ENCODE measurements at places on chromosomes 11 and 22.
A peak's percentile ranks its signal among the peaks of the same experiment; 100 is the strongest.

- DNase-seq: no peak
Observed at GRCh38 chr11:121293288-121293594, 670 bp downstream of the SC5D start.

GRCh38 chr11:95101935-95102334 lies 12.3 kb downstream of the ENDOD1 start:
- no peak for DNase-seq

DNA sequence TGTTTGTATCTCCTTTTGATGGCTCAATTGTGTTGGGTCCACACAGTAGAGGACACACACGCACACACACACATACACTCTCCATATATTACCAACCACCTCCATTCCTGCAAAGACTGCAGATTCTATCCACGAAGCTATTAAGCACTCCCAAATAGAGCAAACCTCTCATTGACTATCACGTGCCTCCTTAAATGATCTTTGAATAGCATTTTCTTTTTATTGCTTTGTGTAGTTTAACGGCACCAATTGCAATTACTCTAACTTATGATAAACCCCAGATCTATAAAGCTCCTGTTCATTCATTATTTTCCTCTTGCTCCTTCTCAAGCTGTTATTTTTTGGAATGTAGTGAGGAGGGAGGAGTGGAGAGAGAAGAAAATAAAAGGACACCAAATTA lies 204.7 kb downstream of the ST3GAL4 start:
- no peak for DNase-seq

DNA sequence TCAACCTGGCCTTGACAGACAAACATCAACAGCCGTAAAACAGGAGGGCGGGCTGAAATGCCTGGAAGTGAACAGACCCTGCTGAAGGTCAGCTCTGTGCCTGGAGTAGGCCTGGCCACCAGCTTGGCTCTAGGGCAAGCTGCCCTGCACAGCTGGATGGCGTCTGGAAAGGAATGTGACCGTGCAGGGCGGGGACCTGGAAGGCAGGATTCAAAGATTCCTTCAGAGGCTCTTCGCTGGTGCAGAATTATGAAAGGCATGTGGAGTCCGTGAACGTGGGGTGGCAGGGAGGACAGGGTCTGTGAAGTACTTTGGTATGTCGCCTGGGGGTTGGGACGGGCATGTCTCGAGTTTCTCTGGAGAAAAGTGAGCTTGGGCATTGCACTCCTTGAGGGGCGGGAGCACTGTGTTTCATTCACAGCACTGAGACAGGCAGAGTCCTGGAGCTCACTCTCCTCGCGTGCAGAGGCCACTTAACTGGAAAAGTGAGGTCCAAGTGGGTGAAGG lies 1.5 kb downstream of the EHD1 start:
- DNase-seq: no peak

GRCh38 chr11:61071208-61071681 lies 31.0 kb upstream of the CD5 start:
- DNase-seq: peak; percentile 74

GRCh38 chr11:14554959-14555358 lies 34.8 kb upstream of the PSMA1 start:
- DNase-seq: no peak

DNA sequence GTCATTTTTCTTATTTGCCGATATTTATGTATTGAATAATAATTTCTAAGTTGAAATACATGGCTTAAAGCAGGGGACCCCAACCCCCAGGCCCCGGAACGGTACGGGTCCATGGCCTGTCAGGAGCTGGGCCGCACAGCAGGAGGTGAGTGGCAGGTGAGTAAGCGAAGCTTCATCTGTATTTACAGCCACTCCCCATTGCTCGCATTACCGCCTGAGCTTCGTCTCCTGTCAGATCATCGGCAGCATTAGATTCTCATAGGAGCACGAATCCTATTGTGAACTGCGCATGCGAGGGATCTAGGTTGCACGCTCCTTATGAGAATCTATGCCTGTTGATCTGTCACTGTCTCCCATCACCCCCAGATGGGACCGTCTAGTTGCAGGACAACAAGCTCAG lies 4.5 kb downstream of the ZMAT5 start:
- no peak for DNase-seq

- DNase-seq: no peak
Observed at GRCh38 chr22:37546437-37547250, 13.6 kb upstream of the CDC42EP1 start.

GRCh38 chr22:29964776-29965175 lies 81.8 kb downstream of the MTMR3 start:
- DNase-seq: no peak

GRCh38 chr22:44876921-44877320 lies 124.5 kb downstream of the ARHGAP8 start:
- no peak for DNase-seq

DNA sequence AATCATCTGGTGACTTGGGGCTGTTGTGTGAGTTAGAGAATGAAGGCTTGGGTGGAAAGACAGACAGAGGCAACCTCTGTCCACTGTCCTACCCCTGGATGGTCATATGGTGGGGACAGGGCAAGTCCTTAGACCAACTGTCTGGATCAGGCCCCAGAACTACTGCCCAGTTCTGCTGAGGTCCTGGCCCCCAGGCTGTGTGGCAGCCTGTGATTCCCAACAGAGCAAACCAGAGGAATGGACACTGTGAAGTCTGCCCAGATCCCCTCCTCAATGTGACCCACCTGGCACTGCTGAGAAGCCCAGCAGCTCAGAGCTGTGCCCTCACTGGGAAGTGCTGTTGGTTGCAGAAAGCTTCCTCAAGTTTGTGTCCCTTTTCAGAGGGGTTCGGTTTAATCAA lies 69.0 kb downstream of the GGTLC2 start:
- DNase-seq: no peak

- DNase-seq: no peak
Observed at GRCh38 chr11:37509506-37509905, 911.5 kb upstream of the RAG2 start.

GRCh38 chr11:28632338-28632737 lies 524.1 kb downstream of the METTL15 start:
- DNase-seq: no peak

DNA sequence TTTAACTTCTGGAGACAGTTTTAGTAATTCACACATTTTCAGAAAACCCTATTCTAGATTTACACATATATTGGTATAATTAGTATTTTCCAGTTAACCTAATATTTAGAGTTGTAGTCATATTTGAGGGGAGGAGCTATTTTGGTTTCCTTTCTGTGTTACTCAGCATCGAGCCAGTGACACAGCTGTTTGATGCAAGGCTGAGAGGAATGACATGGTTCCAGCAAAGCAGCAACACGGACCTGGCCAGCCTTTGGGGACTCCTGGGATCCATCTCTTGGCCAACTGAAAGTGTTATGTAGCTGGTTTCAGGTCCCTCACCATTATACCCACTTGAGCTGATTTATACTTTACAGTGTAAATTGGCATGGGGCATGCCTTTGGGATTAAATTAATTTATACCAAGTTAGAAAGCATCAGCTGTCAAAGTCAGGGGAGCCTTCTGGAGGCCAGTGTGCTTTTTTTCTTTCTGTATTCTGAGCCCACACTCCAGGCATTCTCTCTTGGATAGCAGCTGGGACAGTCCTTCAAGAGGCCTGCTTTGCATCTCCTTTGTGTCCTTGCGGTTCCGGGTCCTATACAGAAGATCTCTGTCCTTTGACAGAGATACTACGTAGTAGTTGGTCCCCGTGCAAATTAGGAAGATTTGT lies 91.3 kb upstream of the SLC25A18 start:
- no peak for DNase-seq

GRCh38 chr11:44970293-44970692 lies 19.6 kb upstream of the TP53I11 start:
- no peak for DNase-seq

DNA sequence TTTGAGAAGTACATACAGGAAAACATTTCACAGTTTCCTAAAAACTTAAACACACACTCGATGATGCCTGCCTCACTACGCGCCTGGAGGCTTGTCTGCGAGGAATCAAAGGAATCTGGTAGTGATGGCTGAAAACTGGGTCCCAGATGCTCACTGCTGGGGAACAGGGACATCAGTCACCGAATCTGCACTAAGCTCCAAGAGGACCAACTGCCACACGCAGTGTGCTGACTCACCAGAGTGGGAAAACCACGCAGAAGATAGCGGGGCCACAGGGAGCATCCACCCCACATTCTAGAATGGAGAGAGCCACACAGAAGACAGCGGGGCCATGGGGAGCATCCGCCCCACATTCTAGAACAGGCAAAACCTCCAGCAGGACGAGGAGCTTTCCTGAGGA lies 24.3 kb upstream of the MOB2 start:
- DNase-seq: no peak

DNA sequence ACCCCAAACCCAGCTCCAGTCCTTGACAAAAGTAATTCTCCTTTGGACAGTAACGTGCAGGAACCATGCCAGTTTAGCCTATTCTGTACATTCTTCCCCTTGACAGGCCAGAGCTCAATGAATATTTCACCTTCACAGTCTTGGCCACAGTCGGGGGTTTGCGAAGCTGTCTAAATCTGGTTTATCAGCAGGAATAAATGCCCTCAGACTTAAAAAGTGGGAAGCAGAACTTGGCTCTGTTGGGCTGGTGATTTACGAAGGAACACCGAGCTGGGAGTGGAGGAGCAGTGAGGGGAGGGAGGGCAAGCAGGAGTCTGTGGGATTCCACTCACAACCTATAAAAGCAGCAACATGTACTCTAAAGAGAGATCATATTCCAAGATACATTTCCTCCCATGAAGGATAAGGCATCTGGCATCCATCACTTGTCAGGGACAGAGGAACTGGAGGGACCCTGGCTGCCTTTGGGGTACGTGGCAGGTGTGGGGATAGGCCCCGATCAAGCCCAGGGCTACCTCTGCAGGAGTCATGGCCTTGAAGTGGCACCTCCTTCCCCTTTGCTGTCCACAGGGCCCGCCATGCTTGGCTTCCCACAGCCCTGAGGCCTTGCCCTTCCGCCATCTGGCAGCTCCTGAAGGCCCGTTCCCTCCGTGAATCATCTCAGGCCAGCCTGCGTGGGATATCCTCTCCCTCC lies 154.3 kb downstream of the ADAMTS15 start:
- DNase-seq: no peak

DNA sequence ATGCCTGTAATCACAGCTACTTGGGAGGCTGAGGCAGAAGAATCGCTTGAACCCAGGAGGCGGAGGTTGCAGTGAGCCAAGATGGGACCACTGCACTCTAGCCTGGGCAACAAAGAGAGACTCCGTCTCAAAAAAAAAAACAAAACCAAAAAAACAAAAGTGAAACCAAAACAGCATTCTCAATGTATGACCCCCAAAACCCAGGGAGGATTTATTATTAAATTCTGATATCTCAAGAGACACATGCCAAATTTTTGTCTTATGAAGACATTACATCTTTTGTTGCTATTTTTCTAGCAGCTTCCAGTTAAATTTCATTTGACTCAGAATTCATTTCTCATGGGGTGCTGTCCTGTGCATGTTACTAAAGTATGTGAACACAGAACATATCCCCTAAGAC lies 3.0 kb upstream of the YPEL4 start:
- DNase-seq: no peak

DNA sequence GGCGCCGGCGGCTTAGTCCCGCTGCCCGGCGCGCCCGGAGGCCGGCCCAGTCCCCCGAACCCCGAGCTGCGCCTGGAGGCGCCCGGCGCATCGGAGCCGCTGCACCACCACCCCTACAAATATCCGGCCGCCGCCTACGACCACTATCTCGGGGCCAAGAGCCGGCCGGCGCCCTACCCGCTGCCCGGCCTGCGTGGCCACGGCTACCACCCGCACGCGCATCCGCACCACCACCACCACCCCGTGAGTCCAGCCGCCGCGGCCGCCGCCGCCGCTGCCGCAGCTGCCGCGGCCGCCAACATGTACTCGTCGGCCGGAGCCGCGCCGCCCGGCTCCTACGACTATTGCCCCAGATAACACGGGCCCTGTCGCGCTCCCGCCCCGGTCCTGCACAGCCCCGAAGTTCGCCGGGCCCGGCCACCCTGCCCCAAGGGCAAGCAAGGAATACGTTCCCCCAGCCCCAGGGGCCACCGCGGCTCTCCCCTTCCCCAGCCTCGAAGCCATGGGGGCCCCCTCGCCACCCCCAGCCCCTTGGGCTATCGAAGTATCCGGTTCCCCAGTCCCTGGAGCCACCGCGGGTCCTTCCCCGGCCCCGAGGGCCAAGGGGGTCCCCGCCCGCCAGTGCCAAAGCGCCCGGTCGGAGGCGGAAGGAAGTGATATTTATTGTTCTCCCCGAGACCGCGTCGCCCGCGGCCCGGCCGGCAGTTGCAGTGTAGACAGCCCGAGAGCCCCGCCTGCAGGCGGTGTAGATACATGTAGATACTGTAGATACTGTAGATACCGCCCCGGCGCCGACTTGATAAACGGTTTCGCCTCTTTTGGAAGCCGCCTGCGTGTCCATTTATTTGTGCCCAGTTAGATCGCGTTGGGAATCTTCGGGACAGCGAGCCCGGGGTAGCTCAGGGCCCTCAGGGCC lies 6.2 kb downstream of the TBX1 start:
- peak; percentile 71 for DNase-seq

DNA sequence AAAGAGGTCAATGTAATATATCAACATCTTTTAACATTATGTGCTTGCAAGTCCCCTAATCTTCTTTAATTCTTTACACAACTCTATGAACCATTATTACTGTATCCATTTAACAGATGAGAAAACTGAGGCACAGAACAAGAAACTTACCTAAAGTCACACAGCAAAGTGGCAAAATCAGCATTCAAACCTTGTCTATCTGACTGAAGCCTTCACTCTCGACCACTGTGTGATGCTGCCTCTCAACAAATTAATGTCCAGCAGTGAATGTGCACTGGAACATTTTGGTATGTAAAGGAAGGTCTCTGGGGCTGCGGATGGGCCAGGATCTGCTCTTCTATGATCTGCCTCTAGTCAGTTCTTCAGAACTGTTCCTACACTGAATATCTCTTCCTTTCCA lies 42.1 kb downstream of the PRCP start:
- DNase-seq: no peak

DNA sequence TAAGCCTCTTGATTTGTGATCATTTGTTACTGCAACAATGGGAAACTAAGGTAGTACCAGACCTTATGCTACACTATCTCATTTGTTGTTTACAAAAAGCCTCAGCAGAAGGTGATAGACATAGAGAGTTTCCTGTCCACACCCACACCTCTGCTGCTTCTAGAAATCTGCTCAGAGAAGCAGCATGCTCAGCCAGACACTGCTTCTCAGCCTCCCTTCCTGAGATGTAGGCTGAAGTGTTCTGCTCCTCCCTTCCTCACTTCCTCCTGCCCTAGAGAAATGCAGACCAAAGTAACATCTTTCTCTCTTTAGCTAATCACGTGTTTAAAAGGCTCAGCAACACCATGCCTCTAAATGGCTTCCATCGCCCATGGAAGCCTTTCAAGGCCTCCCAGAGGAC lies 88.4 kb downstream of the SLC1A2 start:
- no peak for DNase-seq
